ENCODE measurements at places on chromosomes 1 and 21.

DNA sequence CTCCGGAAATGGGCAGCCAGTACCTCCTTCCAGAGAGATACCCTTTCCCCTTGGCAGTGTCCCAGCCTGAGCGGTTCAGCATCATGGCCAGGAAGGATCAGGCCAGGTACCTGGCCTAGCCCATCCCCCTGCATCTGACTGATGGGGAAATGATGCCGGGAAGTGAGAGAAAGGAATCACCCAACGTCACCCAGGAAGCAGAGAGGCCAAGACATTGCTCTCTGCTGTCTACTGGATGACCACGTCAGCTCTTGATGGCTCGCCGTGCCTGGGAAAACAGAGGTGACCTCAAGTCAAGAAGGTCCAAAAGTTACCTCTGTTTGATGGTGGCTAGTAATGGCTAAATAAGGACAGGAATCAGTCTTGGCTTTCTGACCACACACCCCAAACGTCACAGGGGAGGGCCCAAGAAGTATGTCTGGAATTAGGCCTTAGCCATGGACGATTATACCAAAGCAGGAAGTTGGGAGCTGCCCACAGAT is 79.0 kb downstream of the MRPL37 start:
- DNase-seq, result no peak

GRCh38 chr1:183291216-183291762 is 105.2 kb downstream of the LAMC2 start:
- no peak for DNase-seq

DNA sequence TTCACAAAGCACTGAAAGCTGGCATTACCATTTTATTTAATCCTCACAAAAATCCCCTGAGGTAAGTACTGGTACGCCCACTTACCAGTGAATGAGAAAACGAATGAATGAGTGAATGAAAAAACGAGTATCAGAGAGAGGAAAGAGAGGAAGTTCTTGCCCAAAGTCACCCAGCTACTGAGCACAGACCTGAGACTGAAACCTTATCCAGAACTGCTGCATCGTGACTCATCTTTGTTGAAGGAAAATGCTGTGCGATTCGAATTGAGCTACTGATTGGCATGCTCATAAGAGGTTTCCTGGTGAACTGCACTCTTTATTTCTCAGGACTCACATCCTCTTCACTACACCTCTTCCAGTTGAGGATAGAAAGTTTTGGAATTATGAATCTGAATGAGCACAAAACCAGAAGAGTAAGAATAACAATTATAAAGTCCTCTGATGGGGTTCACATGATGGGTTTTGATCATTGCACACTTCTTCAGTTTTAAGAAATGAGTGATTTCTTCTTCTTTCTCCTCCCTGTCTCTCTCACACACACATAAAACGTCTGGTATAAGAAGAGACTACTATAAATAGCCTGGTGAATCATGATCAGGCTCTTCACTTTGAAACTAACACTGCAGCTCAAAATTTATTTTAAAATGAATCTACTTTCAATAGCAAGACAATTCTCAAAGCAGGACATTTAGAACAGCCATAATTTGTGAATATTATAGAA is 32.1 kb downstream of the IL12RB2 start:
- no peak for DNase-seq

DNA sequence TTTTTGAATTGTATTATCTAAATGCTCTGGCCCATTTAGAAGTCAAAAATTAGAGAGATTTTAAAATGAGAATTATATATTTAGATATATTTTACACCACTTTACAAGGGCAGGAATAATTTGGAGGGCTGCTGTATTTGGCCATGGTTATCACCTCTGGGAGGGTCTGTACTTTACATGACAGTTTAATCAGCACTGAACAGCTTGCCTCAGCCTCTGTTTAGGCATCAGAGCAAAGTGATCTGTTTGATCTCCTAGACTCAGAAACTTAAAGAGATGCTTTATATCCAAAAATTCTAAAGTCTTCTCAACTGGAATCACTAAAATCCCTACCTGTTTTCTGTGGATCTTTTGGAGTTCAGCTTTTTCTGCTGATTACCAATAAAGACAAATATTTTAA is 5.4 kb upstream of the SPTA1 start:
- DNase-seq, result no peak

GRCh38 chr1:24693827-24694379 is 50.8 kb downstream of the SRRM1 start:
- no peak for DNase-seq

DNA sequence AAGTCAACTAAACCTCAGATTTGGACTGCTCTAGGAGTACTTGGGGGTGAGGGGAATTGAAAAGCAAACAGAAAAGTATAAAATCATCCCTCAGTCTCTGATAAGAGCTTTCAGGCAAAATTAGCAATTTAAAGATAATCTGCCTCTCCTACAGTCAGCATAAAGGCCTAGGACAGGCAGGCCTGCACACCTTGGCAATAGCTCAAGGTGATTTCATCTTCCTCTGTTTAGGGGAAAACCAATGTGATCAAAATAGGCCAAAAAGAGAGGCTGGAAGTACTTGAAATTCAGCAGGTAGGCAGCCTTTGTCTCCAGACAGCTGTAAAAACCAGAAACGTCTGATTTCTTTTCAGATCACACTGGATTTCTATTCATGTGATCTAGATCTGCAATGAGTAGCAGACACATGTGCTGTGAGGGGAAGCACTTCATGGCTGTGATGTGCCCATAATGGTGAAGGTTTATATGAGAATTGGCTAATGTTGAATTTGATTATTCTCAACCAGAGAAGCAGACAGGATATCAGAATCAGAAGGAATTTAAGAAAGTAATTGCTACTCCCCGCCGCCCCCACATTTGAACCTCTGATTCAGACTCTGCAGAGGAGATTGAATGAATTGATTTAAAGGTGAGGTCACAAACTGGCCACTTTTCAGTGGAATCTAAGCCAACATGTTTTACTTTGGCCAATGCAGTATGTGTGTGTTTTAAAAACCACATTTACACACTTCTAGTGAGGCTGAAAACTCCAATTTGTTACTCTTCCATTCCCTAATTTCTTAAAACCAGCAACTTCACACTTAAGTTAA is 45.8 kb upstream of the DNASE2B start:
- no peak for DNase-seq

GRCh38 chr21:36762642-36763041 is 63.7 kb downstream of the SIM2 start:
- no peak for DNase-seq

DNA sequence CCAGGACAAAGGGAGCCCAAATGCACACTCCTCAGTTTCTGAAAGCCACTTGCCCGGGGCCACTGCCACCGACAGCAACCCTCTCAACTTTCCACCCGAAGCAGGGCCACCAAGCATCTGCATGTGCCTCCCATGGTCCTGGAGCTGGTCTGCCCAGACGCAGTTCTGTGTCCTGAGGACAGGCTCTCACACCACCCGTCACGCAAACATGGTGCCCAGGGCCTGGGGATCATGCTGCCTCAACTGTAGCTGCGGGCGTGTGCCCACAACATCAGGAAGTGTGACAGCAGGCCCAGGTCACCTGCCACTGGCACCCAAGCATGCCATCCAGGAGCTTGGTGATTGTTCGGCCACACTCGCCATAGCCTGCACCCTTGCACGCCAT is 14.4 kb downstream of the GBP1 start:
- no peak for DNase-seq

Measured in forelimb muscle (tissue), 1 donor.